ENCODE measurements at places on chromosomes 4 and X.

GRCh38 chr4:185836241-185837084, 24.5 kb upstream of the SORBS2 start:
- no peak for DNase-seq

DNA sequence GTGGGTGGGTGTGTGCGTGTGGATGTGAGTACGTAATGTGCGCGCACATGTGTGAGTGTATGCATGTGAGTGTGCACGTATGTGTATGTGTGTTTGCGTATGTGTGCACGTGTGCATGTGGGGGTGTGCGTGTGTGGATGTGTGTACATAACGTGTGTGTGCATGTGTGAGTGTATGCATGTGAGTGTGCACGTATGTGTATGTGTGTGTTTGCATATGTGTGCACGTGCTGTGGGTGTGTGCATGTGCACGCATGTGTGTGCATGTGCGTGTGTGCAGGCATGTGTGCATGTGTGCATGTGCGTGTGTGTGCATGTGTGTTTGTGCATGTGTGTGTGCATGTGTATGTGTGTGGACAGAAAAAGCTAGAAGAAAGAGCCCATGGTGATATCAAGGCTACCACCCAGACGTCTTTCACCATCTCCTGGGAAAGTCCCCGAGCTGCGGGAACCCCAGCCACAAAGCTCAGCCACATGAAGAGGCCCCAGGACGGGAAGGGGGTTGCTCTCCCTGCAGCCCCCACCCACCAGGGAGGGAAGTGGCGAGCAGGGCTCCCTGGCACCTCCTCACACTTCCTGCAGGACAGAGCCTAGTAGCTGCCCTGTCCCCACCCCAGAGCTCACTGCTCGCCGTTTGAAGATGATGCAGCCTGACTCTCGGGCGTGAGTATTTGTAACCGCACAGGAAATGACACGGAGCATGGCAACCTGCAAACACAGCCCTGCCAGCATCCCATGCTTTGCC, 108.3 kb downstream of the DCTD start:
- DNase-seq, result no peak

- no peak for DNase-seq
Observed at GRCh38 chrX:46929439-46930261, 17.4 kb downstream of the JADE3 start.

- DNase-seq, result no peak
Observed at GRCh38 chrX:123869488-123869887, 9.6 kb downstream of the XIAP start.

- DNase-seq, result no peak
Observed at GRCh38 chr4:26171941-26172340, 148.9 kb upstream of the RBPJ start.

GRCh38 chrX:51361251-51361650, 28.6 kb downstream of the NUDT10 start:
- DNase-seq, result no peak

- DNase-seq, result no peak
Observed at GRCh38 chr4:79865201-79865597, 207.8 kb downstream of the ANTXR2 start.

- no peak for DNase-seq
Observed at GRCh38 chr4:5383191-5383980, 325.0 kb downstream of the EVC2 start.

- DNase-seq, result no peak
Observed at GRCh38 chr4:169202145-169202699, 68.5 kb downstream of the SH3RF1 start.

GRCh38 chr4:56821381-56822243, at the start of gene SPINK2:
Gene SPINK2, minus strand, starts transcription at chr4:56821701. Its CDS starts 39 bp downstream, at chr4:56821662.
- DNase-seq, result peak; percentile 48

GRCh38 chrX:33129607-33130006, 81.7 kb downstream of the DMD start:
- no peak for DNase-seq

DNA sequence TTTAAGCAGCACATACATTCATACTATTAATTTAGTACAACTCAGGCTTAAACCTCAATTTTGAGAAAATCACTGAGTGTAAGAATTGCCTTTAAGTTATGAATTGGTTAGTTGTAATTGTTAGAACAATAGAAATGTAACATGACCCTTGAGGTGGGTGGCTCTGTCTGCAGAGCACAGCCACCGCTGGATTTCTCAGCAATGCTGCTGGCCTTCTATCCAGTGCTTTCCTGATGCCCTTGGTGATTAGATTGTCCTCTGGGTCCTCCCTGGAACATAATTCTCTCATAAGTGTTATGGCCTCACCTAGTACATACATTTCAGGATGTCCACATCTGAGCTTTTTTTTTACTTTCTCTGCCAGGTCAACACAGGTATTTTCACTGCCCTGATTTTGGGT, 213.2 kb downstream of the SLC7A11 start:
- DNase-seq, result no peak

DNA sequence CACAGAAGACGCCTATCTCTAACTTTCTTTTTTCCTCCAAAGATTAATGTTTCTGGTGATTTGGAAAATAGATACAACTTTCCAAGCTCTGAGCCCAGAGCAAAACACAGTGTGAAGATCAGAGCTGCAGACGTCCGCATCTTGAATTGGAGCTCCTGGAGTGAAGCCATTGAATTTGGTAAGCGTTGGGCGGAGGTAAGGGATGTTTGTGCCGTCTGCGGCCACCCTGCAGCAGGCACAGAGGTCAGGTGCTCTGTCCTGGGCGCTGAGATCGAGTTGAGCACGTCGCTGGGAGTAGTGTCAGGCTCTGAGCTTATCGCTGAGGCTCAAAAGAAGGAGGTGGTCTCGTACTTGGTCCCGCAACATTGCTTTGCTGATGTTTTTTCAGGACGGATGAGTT, 31.8 kb downstream of the CSF2RA start:
- DNase-seq, result no peak

DNA sequence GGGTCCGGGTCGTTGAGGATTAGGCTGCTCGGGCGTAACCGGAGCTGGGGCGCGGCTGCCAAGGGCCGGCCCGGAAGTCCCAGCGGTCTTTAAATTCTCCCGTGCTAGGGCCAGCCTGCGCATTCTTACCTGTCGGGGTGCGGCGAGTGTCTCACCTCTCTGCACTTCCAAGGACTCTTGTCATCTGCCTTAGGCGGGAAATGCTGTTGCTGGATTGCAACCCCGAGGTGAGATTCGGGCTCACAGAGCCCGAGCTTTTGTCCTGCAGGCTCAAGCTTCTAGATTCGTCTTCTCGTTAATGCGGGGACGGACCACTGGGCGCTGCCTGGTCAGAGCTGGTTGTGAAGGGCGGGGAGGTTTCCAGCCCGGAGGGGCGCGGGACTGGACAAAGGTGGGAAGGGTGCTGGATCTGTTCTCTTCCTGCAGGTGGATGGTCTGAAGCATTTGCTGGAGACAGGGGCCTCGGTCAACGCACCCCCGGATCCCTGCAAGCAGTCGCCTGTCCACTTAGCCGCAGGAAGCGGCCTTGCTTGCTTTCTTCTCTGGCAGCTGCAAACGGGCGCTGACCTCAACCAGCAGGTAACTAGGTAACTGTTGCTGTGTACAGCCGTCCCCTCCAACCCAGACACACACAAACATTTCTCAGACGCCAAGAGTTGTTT, at the start of gene ANKRD37:
ANKRD37 (plus strand) TSS at position 118 of the 662 bp plus-strand sequence; CDS start at position 201, 83 bp downstream.
- DNase-seq, result no peak

- DNase-seq, result peak; percentile 7
Observed at GRCh38 chrX:100512471-100512870, 72.3 kb upstream of the TNMD start.

- no peak for DNase-seq
Observed at GRCh38 chr4:76637712-76638361, 202.8 kb downstream of the SHROOM3 start.

GRCh38 chrX:24243188-24243587, 70.7 kb downstream of the SUPT20HL2 start:
- DNase-seq, result no peak

GRCh38 chr4:135185256-135185655, 983.7 kb upstream of the PABPC4L start:
- no peak for DNase-seq

DNA sequence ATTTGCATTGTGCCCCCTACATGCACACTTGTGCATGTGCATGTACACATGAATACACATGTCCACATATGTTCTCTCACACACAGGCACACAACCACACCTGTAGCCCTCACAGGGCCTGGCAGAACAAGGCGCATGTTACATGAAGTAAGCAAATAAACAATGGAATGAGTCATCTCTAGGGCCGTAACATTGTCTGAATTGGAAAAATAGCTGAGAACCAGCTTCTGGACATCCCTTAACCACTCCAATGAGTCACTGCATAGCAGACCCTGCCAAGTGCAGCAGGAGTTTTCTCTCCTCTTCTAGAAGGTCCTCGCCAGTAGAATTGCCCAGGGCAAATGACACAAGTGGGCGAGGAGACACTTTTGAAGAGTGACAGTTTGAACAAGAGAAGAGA, 66.1 kb downstream of the MAGEA10 start:
- no peak for DNase-seq

DNA sequence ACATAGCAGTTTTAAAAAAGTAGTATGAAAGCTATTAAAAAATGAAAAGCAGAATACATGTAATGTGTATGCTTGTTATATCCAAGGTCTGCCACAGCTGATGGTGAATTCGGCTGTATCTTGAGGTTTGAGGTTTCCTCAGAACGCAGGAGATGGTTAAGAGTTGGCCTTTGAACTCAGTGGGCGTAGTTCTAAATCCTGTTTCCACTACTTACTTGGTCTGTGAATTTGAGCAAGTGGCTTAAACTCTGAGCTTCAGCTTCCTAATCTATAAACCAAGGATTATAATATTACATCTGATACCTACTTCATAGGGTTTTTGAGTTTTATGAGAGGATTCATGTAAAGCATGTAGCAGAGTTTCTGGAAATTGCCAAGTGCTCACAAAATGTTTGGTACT, 125.2 kb downstream of the STIM2 start:
- no peak for DNase-seq

DNA sequence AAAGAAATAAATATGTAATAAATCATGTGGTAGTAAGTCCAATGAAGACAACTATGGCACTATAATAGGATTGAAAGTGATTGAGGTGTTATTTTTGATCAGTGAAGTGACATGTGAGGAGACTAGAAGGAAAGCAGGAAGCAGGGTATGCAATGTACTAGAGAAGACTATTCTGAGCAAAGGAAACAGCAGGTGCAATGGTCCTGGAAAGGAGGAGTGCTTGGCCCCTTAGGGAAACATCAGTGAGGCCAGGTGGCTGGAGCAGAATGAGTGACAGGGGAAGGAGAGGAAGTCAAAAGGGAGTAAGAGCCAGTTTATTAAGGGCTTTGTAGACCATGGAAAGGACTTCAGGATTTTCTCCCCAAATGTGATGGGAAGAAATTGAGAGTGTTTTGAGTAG, 207.6 kb upstream of the HCCS start:
- DNase-seq, result no peak

DNA sequence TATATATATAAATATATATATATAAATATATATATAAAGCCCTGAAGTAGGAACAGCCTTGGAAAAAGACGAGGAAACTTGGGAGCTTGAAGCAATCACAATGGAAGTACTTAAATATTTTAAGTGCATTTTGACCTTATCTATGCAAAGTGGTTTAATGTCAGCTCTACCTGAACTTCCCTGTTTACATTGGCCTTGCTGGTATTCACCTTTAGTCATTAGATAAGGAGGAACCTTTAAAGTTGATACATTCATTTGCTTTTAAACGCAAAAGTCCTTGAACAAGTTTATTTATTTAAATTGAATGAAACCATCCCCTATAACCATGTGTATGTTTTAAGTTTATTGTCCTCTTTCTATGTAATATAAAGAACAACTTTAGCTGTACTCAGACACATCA, 166.7 kb upstream of the ANKRD50 start:
- DNase-seq, result no peak

DNA sequence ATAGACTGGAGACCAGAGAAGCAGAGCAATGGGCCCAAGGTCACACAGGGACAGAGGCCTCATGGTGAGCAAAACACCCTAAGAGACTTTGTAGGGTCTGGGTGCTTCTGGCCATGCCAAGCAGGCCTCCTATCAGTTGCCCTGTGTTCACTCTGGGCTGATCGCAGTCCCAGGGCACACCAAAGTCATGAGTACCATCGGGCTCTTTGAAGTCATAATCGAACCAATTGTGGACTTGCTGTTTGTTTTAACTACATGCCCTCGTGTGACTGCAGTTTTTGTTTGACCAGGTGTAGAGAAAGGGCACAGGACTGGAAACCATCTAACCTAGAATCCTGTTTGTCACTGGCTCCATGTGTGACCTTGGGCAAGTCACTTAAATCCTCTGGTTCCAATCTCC, 172.5 kb upstream of the CPEB2 start:
- no peak for DNase-seq

- no peak for DNase-seq
Observed at GRCh38 chr4:25113915-25114904, 46.0 kb downstream of the SEPSECS start.

GRCh38 chr4:69044247-69044646, 52.0 kb upstream of the UGT2B7 start:
- DNase-seq, result no peak

DNA sequence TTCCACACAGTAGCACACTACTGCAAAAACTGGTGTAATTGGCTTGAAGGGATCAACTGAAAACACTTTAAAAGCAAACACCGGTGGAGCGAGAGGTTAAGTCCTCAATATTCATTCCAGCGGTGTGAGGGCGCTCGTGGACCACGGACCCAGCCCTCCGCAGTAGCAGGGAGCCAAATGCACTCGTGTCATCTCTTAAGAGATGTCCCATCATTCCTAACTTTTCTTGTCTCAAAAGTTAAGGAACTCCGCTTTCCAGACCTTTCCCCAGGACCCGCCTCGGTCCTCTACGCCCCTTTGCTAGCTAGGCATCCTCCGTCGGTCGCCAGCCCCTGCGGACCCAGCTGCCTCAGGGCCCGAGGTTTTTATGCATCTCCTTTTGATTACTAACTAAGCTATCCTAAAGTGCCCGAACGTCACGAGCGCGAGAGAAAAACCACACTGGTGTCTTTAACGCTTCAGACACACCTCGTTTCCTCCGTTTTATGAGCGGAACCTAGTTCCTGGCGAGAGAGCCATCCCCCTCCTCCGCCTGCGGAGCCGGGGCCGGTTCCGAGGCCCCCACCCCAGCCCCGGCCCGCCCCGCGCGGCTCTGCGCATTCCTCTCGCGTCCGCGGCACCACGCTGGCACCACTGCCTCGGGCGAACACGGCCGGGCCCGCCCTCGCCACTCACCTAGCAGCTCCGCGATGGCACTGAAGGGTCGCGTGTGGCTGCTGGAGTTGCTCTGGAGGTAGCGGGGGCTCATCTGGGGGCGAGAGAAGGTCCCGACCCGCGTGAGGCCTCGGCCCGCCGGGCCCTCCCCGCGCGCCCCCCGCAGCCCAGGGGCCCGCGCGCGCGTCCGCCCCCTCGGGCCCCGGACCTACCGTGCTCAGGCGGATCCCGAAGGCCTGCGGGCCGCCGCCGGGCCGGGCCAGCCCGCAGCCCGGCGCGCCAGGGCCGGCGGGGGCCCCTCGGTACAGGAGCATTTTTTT, 723 bp downstream of the MORC4 start:
- peak; percentile 39 for DNase-seq

- no peak for DNase-seq
Observed at GRCh38 chr4:26214994-26215393, 105.8 kb upstream of the RBPJ start.

- no peak for DNase-seq
Observed at GRCh38 chr4:55018521-55018920, 106.9 kb downstream of the KDR start.

Measured in frontal cortex (tissue), 4 donors.